Natural killer cell (primary cell): ENCODE measurements at places on chromosomes 5 and 9. TPM values are rescaled to one million over a fixed set of nuclear protein-coding genes. Genes with fewer than 3 reads are reported as not detected.

Gene OR1Q1
- total RNA-seq = not detected

- no peaks in the 10 kb centered on the region for H3K36me3 ChIP-seq
- no peak overlapping the region for H3K4me3 ChIP-seq
- H3K27me3 ChIP-seq = peaks cover 2% of the 10 kb centered on the region
- no peaks in the 10 kb centered on the region for H3K4me1 ChIP-seq
- DNase-seq = no peak
- no peak overlapping the region for H3K27ac ChIP-seq
Observed at GRCh38 chr9:88723751-88724150, 188.8 kb downstream of the NXNL2 start.

Gene HNRNPA0
- total RNA-seq = 33.5 TPM

DNA sequence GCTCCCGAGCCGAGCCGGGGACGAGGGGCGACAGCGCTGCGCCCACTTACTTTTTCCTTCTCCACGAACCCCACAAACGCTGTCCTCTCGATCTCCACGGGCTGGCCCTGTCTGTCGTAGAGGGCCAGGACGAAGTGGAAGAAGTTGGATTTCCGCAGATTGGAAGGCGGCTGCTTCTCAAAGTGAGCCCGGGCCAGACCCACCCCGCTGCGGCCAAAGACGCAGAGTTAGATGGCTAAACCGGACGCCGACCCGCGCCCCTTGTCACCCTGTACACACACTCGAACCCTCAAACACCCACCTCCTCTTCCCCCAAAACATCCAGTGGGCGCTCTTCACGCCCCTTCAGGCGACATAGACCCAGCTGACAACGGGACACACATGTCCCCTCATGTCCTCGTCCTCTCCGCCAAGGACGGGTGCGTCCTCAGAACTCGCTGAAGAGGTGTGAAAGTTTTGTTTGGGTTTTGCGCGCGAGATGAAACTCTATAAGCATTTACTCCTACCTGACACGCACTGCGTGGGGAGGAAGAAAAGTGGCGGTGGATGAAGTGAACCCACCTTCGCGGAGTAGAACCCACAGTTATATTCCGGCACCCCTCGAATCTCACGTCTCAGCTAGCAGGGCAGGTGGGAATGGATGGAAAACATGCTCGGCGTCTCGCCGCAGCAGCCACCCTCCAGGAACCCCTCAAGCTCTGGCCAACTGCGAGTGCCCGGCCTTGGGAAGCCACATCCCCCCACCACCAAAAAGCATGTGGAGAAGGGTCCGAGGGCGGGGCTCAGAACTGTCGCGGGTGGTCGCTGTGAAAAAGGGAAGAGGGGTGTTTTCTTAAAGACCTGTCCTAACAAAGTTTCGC, 2.6 kb downstream of the EBF1 start:
- H3K4me3 ChIP-seq = peak overlapping the region; percentile 38
- H3K4me1 ChIP-seq = peaks cover 30% of the 10 kb centered on the region
- peaks cover 37% of the 10 kb centered on the region for H3K27me3 ChIP-seq
- no peak for DNase-seq
- H3K27ac ChIP-seq = no peak overlapping the region

Gene QRFP
- total RNA-seq = not detected

Gene RAB14
- total RNA-seq = 67.6 TPM

Gene IFNA21
- total RNA-seq = not detected

Gene ADGRD2
- not detected for total RNA-seq

GRCh38 chr5:1722877-1723276, 76.8 kb downstream of the MRPL36 start:
- H3K4me1 ChIP-seq = no peaks in the 10 kb centered on the region
- no peak overlapping the region for H3K27ac ChIP-seq
- DNase-seq = no peak

GRCh38 chr5:88845081-88845697, 37.8 kb downstream of the MEF2C start:
- H3K4me1 ChIP-seq = no peaks in the 10 kb centered on the region
- H3K27me3 ChIP-seq = no peaks in the 10 kb centered on the region
- DNase-seq = no peak
- H3K36me3 ChIP-seq = no peaks in the 10 kb centered on the region
- H3K27ac ChIP-seq = no peak overlapping the region

GRCh38 chr5:63398346-63398745, 563.9 kb downstream of the HTR1A start:
- no peaks in the 10 kb centered on the region for H3K36me3 ChIP-seq
- no peaks in the 10 kb centered on the region for H3K4me1 ChIP-seq
- H3K27me3 ChIP-seq = no peaks in the 10 kb centered on the region
- no peak for DNase-seq

GRCh38 chr5:55604611-55605067, 69.9 kb upstream of the PLPP1 start:
- H3K4me1 ChIP-seq = peaks cover 8% of the 10 kb centered on the region
- no peak overlapping the region for H3K4me3 ChIP-seq
- H3K27ac ChIP-seq = no peak overlapping the region
- DNase-seq = no peak
- no peaks in the 10 kb centered on the region for H3K27me3 ChIP-seq
- no peaks in the 10 kb centered on the region for H3K36me3 ChIP-seq

DNA sequence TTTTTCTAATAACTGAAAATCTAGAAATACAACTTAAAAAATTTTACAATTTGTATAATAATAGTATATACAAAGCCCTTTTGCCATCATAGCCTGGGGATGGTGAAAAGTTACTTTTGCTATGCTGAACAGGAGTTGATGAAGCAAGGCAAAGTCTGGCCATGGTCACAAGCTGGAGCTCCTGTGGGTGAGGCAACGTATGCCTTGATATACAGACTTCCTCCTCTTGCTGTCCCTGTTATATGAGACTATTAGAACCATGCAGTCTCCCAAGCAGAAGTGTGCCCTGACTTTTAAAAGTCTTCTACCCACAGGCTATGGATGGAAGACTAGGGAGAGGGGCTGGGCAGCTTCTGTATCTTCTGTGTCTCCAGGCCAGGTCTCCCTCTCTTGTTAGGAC, 15.7 kb downstream of the FAM151B start:
- H3K4me1 ChIP-seq = peaks cover 2% of the 10 kb centered on the region
- no peaks in the 10 kb centered on the region for H3K27me3 ChIP-seq
- H3K36me3 ChIP-seq = no peaks in the 10 kb centered on the region
- no peak for DNase-seq

- no peaks in the 10 kb centered on the region for H3K4me1 ChIP-seq
- DNase-seq = no peak
- H3K4me3 ChIP-seq = no peak overlapping the region
- H3K27me3 ChIP-seq = no peaks in the 10 kb centered on the region
- H3K27ac ChIP-seq = no peak overlapping the region
- no peaks in the 10 kb centered on the region for H3K36me3 ChIP-seq
Observed at GRCh38 chr5:125961150-125961549, 462.1 kb upstream of the GRAMD2B start.

DNA sequence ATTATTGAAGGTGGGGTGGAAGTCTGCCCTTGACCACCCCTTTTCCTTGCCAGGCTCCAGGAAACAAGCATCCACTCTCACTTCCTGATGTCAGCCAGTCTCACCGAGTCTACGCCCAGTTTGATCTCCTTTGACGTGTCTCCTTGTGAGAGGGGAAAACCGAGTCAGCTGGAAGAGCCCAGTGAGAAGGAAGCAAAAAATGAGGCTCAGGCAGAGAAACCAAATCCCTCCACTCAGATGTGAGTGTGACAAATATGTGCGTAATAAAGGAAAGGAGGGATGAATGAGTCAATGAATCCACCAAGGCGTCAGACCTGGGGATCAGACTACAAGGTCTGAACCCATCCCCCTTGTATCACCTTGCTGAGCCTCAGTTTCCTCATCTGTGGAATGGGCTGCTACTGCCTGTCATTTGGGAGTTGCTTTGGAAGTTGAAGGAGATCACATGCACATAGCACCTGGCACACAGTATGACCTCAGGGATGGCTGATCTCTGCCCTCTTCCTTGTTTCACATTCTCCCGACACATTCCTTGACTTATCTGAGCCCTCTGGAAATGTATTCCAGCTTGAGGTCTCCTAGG, 61.3 kb upstream of the XPA start:
- no peak for DNase-seq

GRCh38 chr5:79193643-79194042, 42.3 kb upstream of the JMY start:
- DNase-seq = peak; percentile 5
- no peak overlapping the region for H3K27ac ChIP-seq
- no peak overlapping the region for H3K4me3 ChIP-seq
- no peaks in the 10 kb centered on the region for H3K27me3 ChIP-seq

- no peak overlapping the region for H3K4me3 ChIP-seq
- H3K27ac ChIP-seq = no peak overlapping the region
- no peaks in the 10 kb centered on the region for H3K4me1 ChIP-seq
- no peaks in the 10 kb centered on the region for H3K27me3 ChIP-seq
- H3K36me3 ChIP-seq = no peaks in the 10 kb centered on the region
Observed at GRCh38 chr5:111670826-111671492, 86.0 kb downstream of the NREP start.

DNA sequence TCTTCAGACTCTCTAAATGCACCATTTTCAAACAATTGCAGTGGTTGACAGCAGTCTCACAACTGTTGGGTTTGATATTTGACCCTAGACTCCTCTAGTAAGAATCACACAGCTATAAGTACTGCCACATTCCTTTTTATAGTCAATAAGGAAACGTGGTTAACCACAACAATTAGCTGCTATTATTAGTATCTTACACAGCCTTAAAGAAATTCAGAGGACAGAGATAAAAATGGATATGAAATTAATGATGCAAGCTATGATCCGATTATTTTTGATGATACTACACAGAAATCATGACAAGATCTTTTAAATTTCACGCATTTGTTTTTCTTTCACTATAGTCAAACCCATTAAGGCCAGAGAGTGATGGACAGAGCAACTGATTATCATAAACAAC, 288.6 kb upstream of the C9orf72 start:
- H3K4me3 ChIP-seq = no peak overlapping the region
- no peaks in the 10 kb centered on the region for H3K4me1 ChIP-seq
- no peak overlapping the region for H3K27ac ChIP-seq
- DNase-seq = no peak
- no peaks in the 10 kb centered on the region for H3K36me3 ChIP-seq

GRCh38 chr5:14331386-14331781, 188.2 kb downstream of the TRIO start:
- H3K4me3 ChIP-seq = no peak overlapping the region
- H3K27ac ChIP-seq = no peak overlapping the region
- no peaks in the 10 kb centered on the region for H3K27me3 ChIP-seq
- H3K4me1 ChIP-seq = peaks cover 8% of the 10 kb centered on the region

Gene CARTPT
- total RNA-seq = not detected

GRCh38 chr9:127158786-127159324, 36.4 kb upstream of the ANGPTL2 start:
- H3K27ac ChIP-seq = no peak overlapping the region
- H3K4me1 ChIP-seq = peaks cover 6% of the 10 kb centered on the region
- no peaks in the 10 kb centered on the region for H3K27me3 ChIP-seq
- no peaks in the 10 kb centered on the region for H3K36me3 ChIP-seq
- no peak for DNase-seq

Gene SELENOP
- 1.8 TPM for total RNA-seq

GRCh38 chr9:126704892-126705766, 91.4 kb downstream of the LMX1B start:
- H3K27me3 ChIP-seq = peaks cover 24% of the 10 kb centered on the region
- H3K4me1 ChIP-seq = peaks cover 15% of the 10 kb centered on the region
- no peaks in the 10 kb centered on the region for H3K36me3 ChIP-seq
- no peak overlapping the region for H3K27ac ChIP-seq
- DNase-seq = peak; percentile 83

GRCh38 chr5:117859176-117859575, 1129.2 kb downstream of the DTWD2 start:
- DNase-seq = no peak
- H3K4me3 ChIP-seq = no peak overlapping the region
- H3K27ac ChIP-seq = no peak overlapping the region
- H3K27me3 ChIP-seq = no peaks in the 10 kb centered on the region
- H3K4me1 ChIP-seq = no peaks in the 10 kb centered on the region
- no peaks in the 10 kb centered on the region for H3K36me3 ChIP-seq
